Large intestine (tissue), 12 donors: ENCODE measurements at places on chromosomes 7 and 10.

DNA sequence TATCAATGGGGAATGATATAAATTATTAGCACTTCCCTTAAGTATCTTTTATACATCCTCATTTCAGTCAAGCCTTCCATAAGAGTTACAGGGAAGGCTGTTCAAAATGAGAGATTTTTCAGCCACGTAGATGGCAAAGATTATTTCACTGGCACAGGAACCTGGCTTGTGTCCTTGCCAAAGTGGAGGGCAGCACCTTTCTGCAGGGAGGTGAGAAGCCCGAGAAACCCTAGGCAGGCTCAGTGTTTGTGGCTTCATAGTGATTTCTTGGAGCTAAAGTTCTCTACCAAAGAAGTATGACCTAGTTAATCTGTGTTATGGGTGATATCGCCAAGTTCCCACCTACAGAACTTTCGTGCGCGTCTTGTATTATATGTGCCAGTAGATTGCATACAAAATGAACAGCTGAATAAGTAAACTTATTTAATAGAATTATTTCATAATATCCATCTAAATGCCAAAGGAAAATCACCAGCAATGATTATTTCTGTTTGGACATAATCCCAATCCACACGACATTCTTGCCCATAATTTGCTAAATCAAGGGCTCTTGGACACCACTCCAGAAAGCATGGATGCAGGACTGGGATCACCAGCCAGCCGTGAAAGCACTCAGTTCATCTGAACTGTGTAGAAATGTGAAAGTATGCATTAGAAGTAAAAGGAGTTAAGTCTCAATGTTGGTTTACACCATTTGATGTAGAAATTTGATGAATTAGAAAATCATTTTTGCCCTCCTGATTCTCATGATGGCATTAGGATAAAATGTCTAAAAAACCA lies 150.4 kb upstream of the RNF32 start:
- no peaks in the 10 kb centered on the region for H3K36me3 ChIP-seq
- peaks cover 9% of the 10 kb centered on the region for H3K4me1 ChIP-seq
- H3K27ac ChIP-seq, result no peak overlapping the region

- no peak overlapping the region for H3K4me3 ChIP-seq
- DNase-seq, result peak; percentile 73
- H3K36me3 ChIP-seq, result no peaks in the 10 kb centered on the region
- H3K4me1 ChIP-seq, result peaks cover 7% of the 10 kb centered on the region
- peak overlapping the region; percentile 51 for H3K27ac ChIP-seq
Observed at GRCh38 chr10:28873540-28873939, 196.2 kb downstream of the BAMBI start.

GRCh38 chr10:35191523-35191922 lies 64.9 kb downstream of the CREM start:
- peaks cover 3% of the 10 kb centered on the region for H3K4me1 ChIP-seq
- no peaks in the 10 kb centered on the region for H3K27me3 ChIP-seq
- no peak overlapping the region for H3K4me3 ChIP-seq
- no peak for DNase-seq
- H3K27ac ChIP-seq, result no peak overlapping the region

DNA sequence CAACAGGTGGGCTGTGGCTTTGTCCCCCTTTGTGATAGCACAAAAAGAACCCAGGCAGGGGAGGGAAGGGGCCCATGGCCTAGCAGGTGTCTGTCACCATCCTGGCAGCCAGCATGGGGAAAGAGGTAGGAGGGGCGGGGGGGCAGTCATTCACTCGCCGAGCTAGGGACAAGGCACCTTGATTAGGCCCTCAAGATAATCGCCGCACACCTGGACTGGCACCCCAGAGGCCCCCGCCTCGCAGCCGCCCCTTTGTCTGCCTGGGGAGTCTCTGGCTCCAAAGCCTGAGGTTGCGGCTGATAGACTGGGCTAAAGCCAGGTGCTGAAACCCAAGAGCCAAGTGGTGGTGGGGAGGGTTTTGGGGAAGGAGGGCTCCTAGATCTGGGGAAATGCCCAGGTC lies 151.2 kb upstream of the PCBD1 start:
- no peak overlapping the region for H3K27ac ChIP-seq
- DNase-seq, result no peak
- peaks cover 3% of the 10 kb centered on the region for H3K27me3 ChIP-seq
- H3K4me1 ChIP-seq, result no peaks in the 10 kb centered on the region

DNA sequence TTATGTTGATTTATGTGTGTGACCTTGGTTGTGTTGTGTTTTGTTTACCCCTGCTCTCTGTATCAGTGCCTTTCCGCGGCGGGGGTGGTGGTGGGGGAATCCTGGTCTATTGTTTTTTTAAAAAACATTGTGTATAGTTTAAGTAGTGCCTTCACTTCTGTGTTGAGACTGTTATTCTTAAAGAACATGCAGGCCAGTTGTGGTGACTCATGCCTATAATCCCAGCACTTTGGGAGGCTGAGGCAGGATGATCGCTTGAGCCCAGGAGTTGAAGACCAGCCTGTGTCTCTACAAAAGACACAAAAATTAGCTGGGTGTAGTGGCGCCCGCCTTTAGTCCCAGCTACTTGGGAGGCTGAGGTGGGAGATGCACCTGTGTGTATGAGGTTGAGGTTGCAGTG lies 429.0 kb upstream of the LRGUK start:
- no peak for DNase-seq
- no peaks in the 10 kb centered on the region for H3K4me1 ChIP-seq
- no peaks in the 10 kb centered on the region for H3K36me3 ChIP-seq
- H3K4me3 ChIP-seq, result no peak overlapping the region
- H3K27me3 ChIP-seq, result no peaks in the 10 kb centered on the region

DNA sequence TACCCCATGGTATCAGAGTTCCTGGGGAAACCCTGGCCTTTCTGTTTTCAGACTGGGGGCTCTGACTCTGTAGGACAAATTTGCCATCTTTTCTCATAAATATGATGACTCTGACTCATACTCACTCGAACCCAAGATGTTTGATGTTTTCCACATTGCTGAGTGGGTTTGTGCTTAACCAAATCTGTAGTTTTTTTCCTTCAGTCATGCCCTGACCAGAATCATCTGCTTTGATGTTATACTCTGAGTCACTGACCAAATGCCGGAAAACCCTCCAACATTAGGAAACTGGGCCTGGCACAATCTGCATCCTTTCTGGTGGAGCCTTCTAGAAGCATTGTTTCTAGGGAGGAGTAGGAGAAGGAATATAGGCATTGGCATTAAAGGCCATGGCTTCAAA lies 118.7 kb downstream of the C10orf105 start:
- no peak for DNase-seq
- no peaks in the 10 kb centered on the region for H3K36me3 ChIP-seq
- H3K27me3 ChIP-seq, result no peaks in the 10 kb centered on the region
- no peak overlapping the region for H3K27ac ChIP-seq
- no peak overlapping the region for H3K4me3 ChIP-seq
